ENCODE measurements at places on chromosomes 1 and 21.

DNA sequence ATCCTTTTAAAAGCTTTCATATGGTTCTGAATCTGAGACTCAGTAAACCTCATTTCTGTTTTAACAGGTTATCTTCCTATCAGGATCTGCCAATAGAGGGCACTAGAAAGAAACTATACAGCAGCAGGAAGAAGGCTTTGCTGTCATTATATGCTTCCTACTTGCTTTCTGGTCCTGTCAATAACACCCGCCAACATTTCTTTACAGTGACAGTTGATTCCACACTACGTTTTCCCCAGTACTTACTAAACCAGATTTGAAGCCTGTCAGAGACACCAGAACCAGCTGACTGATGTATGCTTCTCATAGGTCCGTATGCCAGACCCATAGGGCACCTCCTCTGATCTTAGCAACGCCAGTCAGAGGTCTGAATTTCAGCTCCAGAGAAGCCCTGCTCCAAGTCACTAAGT is 341.0 kb upstream of the NEGR1 start:
- DNase-seq, result no peak

DNA sequence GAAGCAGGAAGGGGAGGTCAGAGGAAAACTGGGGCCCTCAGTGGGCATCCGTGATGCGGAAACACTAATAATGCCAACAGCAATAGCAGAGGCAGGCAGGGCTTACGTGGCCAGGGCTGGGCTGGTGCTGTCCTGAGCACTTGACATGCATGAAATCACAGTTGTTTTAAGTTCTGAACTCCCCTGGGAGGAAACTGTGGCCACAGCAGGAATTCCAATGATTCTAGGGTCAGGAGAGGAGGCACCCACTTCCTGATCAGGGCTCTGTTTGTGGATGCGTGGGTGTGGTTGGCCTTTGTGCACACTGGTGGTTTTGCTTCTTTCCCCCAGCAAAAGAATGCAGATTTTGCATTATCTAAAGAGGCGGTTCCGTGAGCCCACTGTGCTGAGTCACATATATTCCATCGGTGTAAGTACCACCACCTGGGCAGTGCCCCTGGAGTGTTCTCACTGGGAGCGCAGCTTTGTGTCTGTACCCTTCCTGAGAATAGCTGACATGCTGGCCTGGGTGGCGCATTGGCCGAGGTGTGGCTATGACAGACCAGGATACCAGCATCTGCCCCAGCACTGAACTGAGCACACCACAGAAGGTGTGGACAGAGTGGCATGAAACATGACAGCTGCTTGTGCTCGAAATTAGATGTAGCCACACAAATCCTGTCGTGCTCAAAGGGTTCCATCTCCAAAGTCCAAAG is 71.0 kb downstream of the PDE9A start:
- DNase-seq, result no peak

GRCh38 chr1:211344152-211344618 is 17.6 kb downstream of the TRAF5 start:
- DNase-seq, result no peak

DNA sequence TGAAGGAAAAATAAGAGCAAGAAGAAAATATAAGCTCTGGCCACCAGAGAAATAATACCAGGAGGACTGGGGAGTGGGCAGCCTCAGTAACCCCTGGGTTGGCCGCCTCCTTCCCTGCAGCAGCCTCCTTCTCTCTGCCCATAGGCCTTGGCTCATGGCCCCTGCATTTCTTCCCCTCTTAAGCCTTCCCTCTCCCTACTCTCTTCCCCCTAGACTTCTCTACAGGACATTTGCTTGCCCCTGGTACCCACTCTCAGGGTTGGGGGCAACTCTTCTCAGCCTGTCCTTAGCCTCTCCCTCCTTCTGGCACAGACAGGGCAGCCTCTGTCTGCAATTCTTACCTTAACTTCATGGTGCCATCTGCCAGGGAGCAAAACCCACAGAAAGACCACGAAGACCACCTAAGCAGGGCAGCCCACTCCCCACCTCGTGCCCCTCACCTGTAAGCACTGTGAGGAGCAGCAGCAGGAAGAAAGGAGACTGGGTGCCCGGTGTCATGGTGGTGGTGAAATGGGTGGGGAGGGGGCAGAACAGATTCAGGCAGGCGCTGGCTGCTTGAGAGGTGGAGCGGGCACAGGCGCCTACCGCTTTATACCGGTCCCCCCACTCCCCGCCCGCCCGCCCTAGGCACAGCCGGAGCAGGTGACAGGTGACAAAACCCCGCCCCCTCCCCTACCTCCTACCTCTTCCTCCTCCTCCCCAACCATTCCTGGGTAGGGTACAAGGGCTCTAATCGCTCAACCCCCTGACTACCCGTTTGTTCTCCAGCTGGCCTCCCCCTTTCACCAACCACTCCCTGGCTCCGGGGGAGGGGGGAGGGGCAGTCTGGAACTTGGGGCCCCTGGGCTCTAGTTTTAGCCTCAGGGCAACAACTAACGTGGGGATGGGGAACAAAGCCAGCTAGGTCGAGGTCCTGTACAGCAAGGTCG is 15.1 kb downstream of the THBS3 start:
- DNase-seq, result peak; percentile 33

GRCh38 chr1:198726455-198726854 is 87.6 kb downstream of the PTPRC start:
- no peak for DNase-seq

- no peak for DNase-seq
These were observed 130.0 kb downstream of the LIPI start for GRCh38 chr21:14080764-14081096.

DNA sequence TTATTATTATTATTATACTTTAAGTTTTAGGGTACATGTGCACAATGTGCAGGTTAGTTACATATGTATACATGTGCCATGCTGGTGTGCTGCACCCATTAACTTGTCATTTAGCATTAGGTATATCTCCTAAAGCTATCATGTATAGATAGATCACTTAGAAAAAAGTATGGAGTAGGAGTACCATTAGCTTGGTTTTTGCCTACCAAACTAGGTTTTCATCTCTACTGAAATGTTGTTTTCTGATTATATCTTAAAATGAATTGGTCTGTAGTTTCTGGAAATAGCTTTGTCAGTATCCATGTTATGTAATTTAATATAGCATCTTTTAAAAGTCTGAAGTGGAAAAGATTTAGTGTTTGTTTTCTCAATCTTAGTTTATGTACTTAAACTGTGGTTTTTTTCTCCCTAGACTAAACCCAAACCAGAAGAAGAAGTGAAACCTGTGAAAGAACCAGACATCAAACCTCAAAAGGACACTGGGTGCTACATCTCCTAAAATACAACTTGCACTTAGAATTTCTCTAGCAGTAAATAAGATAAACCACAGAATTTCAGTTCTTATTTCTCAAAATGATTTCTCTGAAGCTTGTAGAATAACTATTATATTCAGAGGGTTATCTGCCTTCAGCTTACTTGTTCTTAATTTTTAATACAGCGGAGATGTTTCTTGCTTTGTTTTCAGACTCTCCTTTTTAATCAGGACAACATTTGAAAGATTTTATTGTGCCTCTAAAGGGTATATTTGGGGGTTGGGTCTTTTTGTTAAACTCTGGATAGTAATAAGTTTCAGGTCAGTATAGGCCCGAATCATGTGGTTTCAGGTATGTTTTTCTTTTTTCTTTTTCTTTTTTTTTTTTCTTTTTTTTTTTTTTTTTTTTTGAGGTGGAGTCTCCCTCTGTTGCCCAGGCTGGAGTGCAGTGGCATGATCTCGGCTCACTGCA is 4.5 kb upstream of the FAM177B start:
- DNase-seq, result no peak

DNA sequence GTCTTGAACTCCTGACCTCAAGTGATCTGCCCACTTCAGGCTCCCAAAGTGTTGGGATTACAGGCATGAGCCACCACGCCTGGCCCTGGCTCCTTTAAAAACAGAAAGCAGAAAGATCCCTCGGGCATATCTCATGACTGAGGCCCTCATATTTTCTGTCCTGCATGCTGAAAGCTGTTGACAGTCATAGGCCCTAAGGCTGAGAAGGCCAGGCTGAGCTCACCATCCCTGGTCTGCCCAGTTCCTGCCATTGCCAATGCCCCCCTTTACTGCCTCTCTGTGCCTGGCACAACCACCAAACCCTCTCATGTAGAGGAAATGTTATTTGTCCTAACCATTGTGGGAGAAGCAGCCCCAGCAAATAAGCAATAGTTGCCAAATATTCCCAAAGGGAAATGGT is 12.7 kb downstream of the CD34 start:
- DNase-seq, result no peak

DNA sequence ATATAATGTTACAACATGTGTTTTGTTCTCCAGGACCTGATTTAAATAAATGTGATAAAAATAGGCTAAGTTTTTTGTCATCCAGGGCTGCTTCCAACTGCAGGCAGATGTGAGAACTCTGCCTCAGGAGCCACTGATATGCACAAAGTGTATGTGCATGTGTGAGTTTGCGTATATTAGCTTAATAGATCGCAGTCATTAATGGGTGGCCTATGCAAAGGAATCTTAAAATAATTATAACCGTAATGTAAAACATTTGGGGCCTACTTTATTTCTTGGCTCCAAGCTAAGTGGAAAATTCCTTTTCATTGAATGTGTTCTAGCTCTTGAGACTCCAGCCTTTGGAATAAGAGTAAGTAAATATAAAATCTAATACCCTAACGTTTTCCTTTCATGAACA is 16.8 kb downstream of the DHX9 start:
- DNase-seq, result no peak

- DNase-seq, result no peak
These were observed 74.6 kb downstream of the DISP1 start for GRCh38 chr1:222889440-222889839.

DNA sequence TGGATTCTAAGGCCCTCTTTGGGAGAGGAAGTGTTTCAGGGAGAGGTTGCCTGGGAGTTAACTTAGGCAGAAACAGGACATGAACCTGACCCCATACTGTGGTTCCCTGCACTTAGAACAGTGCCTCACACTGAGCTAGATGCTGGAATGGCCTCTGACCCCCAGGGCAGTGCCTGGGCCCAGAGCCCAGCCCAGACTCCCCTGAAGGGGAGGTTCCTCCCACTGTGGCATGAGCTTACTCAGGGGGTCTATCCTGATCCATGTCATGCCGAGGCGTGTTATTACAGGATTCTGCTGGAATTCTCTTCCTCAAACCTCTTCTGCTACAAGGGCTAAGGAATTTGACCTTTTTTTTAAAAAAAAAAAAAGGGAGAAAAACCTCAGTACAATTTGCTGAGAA is 72.2 kb downstream of the MRPL37 start:
- no peak for DNase-seq

- no peak for DNase-seq
These were observed 33.1 kb upstream of the KCNQ4 start for GRCh38 chr1:40750451-40750908.

DNA sequence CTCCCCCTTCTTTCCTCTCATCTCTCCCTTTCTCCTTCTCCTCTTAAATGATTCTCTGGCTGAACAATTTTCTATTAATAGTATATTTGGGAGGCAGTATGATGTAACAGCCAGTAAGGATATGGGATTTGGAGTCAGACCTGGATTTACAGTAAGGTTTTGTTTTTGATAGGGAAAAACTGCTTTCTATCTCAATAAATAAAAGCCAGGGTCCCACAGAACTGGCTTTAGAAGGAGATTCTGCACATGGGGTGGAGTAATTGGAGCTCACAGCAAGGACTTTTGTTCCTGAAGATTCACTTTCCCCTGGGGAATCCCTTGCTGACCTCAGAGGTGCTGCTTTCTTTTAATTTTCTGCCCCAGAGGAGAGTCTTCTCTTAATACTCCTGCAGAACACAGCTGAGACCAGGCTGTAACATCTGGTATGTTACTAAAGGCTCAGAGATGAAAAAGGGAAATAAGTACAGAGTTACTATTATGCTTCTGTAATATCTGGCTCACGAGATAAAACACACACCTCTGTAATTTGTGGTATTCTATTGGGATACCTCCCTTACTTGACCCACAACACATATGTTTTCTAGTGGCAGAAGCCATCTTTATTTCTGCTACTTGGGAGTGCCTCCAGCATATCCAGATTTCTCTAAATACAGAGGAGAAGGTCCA is 13.4 kb downstream of the EPB41 start:
- DNase-seq, result no peak

- no peak for DNase-seq
These were observed 66.5 kb upstream of the SIPA1L2 start for GRCh38 chr1:232696466-232696865.

DNA sequence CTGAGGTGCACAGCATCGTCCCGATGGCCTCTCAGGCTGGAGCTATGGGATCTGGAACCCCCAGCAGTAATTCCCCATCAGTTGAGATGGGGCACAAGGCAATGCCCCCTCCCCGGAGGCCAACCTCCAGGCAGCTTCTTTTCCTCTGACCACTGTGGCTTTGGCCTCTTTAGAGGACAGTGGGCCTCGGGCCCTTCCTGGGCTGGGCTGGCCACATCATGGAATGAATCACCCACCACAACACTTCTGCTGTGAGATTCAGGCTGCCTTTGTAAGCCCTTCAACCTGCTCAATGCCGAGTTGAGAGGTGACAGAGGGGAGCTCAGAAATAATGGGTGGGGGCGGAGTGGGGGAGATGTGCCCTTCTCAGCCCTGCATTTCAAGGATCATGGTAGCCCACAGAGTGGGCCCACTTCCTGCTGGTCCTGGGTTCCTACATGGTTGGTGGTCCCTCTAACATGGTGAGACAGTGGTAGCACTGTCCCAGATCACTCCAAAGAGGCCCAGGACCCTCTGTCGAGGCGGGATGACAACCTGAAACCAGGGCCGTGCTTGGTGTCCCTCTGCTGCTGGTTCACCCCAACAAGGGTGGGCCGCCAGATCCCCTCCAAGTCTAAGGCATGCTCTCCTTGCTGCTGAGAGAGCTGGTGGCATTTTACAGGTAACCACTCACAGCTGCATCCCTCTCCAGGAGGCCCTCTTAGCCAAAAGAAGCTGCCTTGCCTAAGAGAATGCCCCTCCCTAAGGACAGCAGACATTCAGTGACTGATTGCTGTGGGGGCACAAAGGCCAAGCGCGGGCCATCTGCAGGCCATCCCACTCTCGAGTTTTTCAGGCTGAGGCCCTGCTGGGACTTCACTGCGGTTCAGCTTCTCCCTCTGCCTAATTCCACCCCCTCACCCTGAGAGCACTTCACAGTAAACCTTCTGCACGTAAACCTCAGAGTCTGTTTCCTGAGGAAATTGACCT is 29.7 kb upstream of the EVA1B start:
- no peak for DNase-seq

GRCh38 chr1:109425391-109426280 is 612 bp downstream of the PSMA5 start:
- DNase-seq, result no peak

GRCh38 chr1:47438165-47439016 is 547 bp downstream of the FOXD2 start:
- DNase-seq, result no peak

DNA sequence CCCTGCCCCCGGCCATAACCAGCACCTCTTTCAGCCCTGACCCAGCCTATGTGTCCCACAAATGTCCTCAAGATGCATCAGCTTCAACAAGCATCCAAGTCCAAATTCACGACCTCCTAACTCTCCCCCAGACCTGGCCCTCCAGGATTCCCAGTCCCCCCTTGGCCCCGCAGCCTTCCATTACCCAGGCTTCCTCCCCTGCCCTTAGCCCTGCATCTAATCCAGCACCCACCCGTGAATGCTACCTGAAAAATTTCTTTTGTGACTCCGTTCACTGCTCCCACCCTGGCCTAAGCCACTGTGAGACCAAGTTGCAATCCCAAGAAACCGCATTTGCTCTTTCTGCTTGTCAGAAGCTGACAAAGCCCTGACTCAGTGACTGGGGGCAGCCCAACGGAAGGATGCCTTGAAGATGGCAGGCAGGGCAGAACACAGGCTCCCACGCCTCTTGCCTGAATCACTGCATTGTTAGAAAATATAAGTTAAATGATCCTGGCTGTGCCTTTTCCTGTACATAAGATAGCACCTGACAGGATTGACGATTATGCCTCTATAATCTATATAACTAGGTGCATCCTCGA is 939 bp upstream of the MFAP2 start:
- no peak for DNase-seq

All from activated CD8-positive, alpha-beta memory T cell treated with anti-CD3 and anti-CD28 coated beads for 48 hours (primary cell).